ENCODE measurements at places on chromosomes 3 and 15. TPM values are rescaled to one million over a fixed set of nuclear protein-coding genes. Genes with fewer than 3 reads are reported as not detected.

Gene GATM
- not detected for total RNA-seq

Gene REC114
- total RNA-seq, result not detected

Gene PATL2
- total RNA-seq, result 0.19 TPM

Gene C3orf20
- not detected for total RNA-seq

Gene DNAJA4
- total RNA-seq, result 0.09 TPM

Gene SCAMP5
- 0.29 TPM for total RNA-seq

Gene TMC3
- total RNA-seq, result not detected

Gene FILIP1L
- total RNA-seq, result 27.0 TPM

Gene CHRNA5
- total RNA-seq, result 4.1 TPM

Gene CKMT1B
- total RNA-seq, result not detected

Gene PAQR5
- 10.5 TPM for total RNA-seq

Gene IRAK2
- 4.7 TPM for total RNA-seq

Gene SLC51A
- total RNA-seq, result not detected

Gene SCG5
- 0.87 TPM for total RNA-seq

Gene SQOR
- total RNA-seq, result 4.7 TPM

Gene NECTIN3
- 72.7 TPM for total RNA-seq

Gene KIF15
- 26.1 TPM for total RNA-seq

Gene CFAP44
- 0.82 TPM for total RNA-seq

Gene IL17RD
- not detected for total RNA-seq

Gene RTP1
- not detected for total RNA-seq

Gene CELSR3
- 0.26 TPM for total RNA-seq

Gene CYP8B1
- not detected for total RNA-seq

Gene NISCH
- total RNA-seq, result 22.4 TPM

Gene MYH15
- 0.05 TPM for total RNA-seq

Gene CCR3
- total RNA-seq, result 0.66 TPM

Gene EXD1
- not detected for total RNA-seq

Gene ZNF35
- total RNA-seq, result 7.7 TPM

Gene LINS1
- total RNA-seq, result 24.2 TPM

Gene CCR9
- not detected for total RNA-seq

Gene GOLGA6L9
- 1.6 TPM for total RNA-seq

Gene ECE2
- not detected for total RNA-seq

Gene TM4SF18
- total RNA-seq, result 2.4 TPM

Gene PIGX
- 32.7 TPM for total RNA-seq

Gene NRROS
- not detected for total RNA-seq

Gene ZXDC
- total RNA-seq, result 14.0 TPM

Gene DUOXA2
- total RNA-seq, result not detected

Gene PLSCR4
- total RNA-seq, result 7.8 TPM

Gene IGSF11
- total RNA-seq, result 0.18 TPM

Gene STRA6
- 0.18 TPM for total RNA-seq

Gene GOLGA6A
- not detected for total RNA-seq

Gene UROC1
- total RNA-seq, result not detected

Gene PRSS50
- not detected for total RNA-seq

Gene BUB1B
- total RNA-seq, result 91.0 TPM

Gene FEZF2
- total RNA-seq, result not detected

Gene CHST13
- total RNA-seq, result not detected

Gene CHCHD4
- 17.3 TPM for total RNA-seq

Gene MAGEL2
- not detected for total RNA-seq

Gene PRR20G
- total RNA-seq, result not detected

Gene TERC
- 61.5 TPM for total RNA-seq

Gene CKMT1A
- not detected for total RNA-seq

Gene OSBPL10
- total RNA-seq, result 6.9 TPM

Gene C2CD4A
- total RNA-seq, result not detected

Gene POPDC2
- not detected for total RNA-seq

Gene CFAP100
- total RNA-seq, result not detected

Gene CISH
- not detected for total RNA-seq

Gene TRIM59
- total RNA-seq, result 119 TPM

Gene RTP3
- not detected for total RNA-seq

Gene GOLGA8T
- total RNA-seq, result not detected

Gene FOXP1
- 22.1 TPM for total RNA-seq

Measured in SJSA1 (cell line).